NCI-H510A treated with DMSO at 0.1 percent for 48 hours (cell line): ENCODE measurements at places on chromosomes 7 and 10.

- no peak for DNase-seq
Observed at GRCh38 chr7:106417273-106417902, 132.6 kb upstream of the NAMPT start.

- DNase-seq, result no peak
Observed at GRCh38 chr10:88437411-88437810, 145.7 kb downstream of the RNLS start.

GRCh38 chr7:143514487-143514886 is 36.8 kb downstream of the TAS2R41 start:
- DNase-seq, result no peak

DNA sequence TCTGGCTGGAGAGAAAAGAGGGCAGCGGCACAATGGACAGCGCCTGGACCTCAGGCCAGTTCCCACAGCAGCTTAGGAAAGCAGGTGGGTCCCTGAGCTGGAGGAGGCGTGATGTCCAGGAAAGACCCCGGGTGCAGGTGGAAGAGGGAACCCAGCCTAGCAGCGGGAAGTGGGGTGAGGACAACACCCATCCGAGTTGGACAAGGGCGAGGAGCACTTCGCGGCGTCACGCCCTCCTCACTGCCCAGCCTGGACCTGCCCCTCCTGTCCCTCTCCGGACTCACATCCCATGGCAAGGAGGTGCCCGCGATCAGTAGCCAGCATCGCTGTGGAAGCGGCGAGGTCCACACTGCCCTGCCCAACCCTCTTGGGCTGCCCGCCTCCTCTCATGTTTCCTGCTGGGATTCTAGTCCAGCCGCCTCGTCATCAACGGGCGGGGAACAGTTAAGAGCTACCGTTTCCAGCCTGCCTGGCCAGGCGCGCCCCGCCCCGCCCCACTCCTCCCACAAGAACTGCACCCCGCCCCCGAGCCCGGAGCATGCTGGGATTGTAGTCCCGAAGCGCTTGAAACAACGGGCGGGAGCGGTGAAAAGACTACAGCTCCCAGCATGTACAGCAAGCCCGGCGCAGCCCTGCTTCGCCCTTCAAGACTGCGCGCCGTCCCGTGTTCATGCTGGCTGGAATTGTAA is 930.6 kb upstream of the ZNF722 start:
- no peak for DNase-seq

DNA sequence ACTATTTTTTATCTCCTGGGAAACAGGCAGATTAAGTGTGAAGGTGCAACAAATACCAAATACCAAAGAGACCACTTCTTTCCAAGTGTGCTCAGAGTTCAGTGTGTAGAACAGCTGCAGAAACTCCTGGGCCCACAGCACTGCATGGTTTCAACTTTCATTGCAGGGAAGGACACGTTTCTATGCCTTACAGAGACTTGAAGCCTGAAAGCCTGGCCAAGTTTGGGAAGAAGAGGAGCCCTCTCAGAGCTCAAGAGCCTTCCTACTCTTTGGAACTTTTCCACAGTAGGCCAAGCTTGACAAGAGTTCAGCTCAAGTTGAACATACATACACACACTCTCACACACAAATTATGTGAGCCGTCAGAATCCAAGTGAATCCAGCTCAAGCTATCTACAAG is 2.5 kb downstream of the HOXA4 start:
- DNase-seq, result no peak

DNA sequence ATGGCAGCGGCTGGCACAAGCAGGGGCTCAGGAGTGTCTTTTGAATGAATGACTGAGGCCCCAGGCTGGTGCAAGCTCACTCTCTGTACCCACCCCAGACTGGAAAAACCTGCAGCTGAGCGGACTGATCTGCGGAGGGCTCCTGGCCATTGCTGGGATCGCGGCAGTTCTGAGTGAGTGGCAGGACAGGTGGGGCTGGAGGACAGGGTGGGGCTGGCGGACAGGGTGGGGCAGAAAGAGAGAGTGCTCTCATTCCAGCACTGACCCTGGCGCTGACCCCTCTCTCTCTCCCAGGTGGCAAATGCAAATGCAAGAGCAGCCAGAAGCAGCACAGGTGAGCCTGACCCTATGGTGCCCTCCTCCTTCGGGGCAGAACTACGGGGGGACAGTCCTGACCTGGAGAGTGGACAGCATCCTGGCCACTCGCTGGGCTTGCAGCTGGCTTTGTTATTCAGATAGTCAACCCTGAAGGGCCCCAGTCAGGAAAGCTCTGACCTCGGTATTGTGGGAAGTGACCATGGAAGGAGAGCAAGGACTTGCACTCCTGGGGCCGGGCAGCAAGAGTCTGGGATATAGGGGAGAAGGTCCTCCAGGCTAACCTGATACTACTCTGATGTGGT is 4.1 kb downstream of the FXYD4 start:
- no peak for DNase-seq

- DNase-seq, result peak; percentile 26
Observed at GRCh38 chr10:32055478-32056135, 618 bp downstream of the KIF5B start.

DNA sequence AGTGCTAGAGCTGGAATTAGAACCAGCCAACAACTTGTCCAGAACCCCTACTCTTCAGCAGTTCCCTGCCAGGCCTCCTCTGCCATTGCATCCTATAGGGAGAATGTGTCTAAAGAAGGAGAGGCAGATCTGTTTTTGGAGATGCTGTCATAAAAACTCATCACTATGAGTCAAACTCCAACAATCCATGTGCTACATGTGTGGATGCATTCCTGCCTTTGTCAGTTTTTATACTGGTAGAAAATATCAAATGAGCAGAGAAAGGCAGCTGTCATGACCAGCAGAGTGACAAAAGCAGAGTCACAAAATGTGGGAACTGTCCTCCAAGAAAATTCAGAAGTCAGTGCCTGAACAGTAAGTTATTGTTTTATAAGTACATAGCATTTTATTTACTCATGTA is 93.0 kb downstream of the ABLIM1 start:
- DNase-seq, result no peak

DNA sequence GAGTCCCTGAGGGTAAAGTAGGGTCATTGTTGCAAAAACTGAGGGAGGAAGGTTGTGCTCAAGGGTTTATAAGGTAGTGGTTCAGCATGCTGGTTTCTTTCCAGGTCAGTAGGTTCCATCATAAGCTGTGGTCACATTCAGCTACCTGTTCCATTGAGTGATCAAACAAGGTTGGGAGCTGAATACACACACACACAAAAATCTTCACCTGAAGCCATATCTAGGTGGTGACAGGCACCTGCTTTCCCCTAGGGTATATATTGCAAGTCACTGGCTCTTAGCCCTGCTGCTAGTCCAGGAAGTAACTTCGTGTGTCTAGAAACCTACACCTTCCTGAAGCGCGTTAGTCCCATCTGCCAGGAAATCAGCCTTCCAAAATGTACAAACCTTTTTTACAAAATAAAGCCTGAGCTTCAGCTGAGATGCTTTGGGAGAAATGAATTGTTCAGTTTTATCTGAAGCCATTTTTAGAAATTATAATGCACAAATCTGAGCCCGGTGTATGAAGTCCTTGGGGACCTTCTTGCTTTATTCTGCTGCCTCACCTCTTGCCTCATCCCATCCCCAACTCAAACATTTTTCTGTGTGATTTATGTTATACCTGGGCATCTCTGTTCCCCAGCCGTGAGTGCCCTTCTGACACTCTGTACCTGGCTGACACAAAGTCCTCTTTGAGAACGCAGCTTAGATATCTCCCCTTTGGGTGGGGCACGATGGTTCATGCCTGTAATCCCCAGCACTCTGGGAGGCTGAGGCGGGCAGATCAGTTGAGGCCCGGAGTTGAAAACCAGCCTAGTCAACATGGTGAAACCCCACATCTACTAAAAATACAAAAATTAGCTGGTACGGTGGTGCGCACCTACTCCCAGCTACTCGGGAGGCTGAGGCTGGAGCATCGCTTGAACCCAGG is 10.6 kb upstream of the LAMTOR4 start:
- no peak for DNase-seq

- DNase-seq, result peak; percentile 33
Observed at GRCh38 chr7:36391436-36392198, 2.0 kb downstream of the ANLN start.

DNA sequence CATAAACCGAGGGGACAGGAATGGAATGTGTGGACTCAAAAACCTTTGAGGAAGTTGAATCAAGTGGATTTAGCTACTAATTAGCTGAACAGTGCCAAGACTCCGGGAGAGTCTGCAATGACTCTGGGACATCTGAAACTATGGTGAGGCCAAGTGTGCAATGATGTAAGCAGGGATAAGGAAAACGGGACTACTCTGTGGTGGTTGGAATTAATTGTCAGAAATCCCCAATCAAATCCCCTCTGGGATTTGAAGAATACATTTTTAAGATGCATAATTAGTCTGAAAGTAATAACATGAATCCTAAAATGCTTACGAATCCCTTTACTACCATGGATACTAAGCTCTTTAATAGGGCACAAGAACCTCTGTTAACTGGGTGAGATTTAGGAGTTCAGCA is 602.8 kb downstream of the NRG3 start:
- no peak for DNase-seq

GRCh38 chr7:10824154-10824553 is 149.5 kb upstream of the PHF14 start:
- no peak for DNase-seq

DNA sequence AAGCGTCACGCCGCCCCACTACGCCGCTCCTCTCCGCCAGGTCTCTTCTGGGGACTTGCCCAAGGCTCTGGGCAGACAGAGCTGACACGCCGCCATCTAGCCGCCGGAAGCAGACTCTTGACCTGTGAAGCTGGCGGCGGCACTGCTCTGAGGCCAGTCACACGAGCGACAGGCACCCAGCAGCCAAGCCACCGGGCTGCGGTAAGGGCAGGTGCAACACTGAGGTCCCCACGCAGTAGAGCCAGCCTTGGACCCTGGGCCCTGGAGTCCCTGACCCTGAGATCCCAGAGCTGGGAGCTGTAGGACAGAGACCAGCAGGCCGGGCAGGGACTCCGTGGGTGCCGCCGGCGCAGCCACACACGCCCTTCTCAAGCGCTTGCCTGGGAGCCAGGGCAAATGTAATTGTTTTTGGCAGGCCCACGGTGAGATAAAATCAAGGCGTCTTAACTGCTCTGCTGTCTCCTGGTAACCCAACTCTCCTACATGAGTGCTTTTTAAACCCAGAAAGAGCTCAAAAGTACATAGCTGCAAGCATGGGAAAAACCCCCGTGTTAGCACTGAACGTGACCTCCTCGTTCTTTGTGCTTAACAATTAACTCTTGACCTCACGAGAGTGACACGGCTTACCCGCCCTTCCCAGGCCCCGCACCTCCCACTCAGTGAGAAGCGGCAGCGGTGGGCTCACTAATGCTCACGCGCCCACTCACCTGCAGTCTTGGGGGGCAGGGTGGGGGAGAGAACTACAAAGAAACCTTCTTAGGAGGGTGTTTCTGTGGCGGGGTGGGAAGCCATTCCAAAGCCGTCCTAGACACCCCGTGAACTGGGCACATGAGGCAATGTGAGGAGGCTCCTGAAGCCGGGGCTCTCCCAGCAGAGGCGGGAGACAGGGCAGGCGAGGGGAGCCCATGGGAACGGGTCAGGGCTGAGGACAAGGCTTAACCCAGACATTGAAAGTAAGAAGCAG is 8.5 kb downstream of the GPER1 start:
- no peak for DNase-seq

GRCh38 chr10:74988054-74988775 is 123.2 kb upstream of the SAMD8 start:
- no peak for DNase-seq

DNA sequence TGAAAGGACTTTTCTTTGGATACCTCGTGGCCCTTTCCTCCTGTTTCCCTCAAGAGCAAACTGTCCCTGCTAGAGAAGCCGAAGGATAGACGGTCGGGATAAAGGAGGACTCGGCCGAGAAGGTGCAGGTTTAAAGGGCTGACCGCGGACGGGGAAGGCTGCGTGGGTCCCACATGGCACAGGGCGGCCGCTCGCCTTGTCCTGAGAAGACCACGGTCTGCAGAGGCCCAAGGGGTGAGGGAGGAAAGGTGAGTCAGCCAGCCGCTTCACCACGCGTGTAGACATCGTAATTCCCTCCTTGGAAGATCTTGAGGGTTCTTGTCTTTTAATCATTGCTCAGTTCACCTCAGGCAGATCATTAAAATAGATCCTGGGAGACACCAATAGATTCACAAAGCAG is 253.8 kb downstream of the DPP6 start:
- no peak for DNase-seq

DNA sequence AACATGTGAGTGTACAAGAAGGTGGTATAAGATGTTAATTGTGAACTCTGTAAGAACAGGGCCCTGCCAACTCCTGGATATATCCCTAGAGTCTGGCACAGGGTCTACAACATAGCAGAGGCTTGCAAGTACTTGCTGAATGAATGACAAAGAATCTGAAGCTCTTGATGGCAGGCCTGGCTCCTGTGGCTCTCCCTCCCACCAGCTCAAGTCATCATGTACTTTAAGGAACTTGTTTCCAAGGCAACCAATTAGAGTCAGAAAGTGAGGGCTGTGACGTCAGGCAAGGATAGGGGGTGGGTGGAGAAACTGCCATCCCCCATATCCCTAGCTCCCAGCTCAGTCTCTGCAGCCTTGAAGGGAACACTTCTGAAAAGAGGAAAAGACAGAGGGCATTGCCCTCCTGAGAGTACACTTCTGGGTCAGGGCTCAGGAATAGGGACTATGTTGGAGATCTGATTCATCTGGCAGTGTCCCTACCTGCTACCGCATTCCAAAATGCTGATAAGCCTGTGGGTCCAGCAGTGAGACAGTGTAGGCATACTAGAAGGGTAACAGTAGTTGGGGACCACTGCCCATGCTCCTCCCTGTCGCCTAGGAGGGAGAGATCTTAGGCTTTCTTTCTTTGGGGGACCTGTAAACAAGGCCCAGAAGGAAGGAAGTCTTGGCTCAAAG is 34.6 kb upstream of the BTRC start:
- no peak for DNase-seq

GRCh38 chr7:114264023-114264422 is 150.6 kb upstream of the FOXP2 start:
- no peak for DNase-seq

GRCh38 chr10:132425029-132425756 is 28.2 kb downstream of the PWWP2B start:
- DNase-seq, result no peak

- no peak for DNase-seq
Observed at GRCh38 chr7:1643270-1644092, 26.6 kb upstream of the ELFN1 start.

GRCh38 chr7:12947465-12947864 is 260.0 kb downstream of the ARL4A start:
- DNase-seq, result no peak
